Right cardiac atrium (tissue), 5 donors: ENCODE measurements at places on chromosomes 16 and 17.

DNA sequence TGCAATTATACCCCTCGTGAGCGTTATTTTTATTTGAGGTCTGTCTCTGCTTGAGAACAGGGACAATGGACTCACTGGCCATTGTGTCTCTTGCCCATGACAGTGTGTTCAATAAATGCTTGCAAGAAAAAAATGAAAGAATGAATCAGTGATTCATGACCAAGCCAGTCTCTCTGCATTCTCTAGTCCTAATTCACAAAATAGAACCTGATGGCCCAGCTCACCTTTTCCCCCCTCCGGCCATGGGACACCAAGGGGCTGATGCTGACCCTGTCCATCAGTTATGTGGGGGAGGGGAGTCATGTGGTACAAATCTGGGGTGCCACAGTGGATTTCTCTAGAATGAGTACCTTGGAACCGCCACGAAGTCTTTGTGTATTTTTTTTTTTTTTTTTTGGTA, 38.2 kb downstream of the CCDC42 start:
- DNase-seq: no peak

- peak; percentile 35 for DNase-seq
These were observed 32.8 kb downstream of the MYO15A start for GRCh38 chr17:18141210-18141803.

GRCh38 chr17:21460358-21460757, 84.2 kb downstream of the KCNJ12 start:
- no peak for DNase-seq

DNA sequence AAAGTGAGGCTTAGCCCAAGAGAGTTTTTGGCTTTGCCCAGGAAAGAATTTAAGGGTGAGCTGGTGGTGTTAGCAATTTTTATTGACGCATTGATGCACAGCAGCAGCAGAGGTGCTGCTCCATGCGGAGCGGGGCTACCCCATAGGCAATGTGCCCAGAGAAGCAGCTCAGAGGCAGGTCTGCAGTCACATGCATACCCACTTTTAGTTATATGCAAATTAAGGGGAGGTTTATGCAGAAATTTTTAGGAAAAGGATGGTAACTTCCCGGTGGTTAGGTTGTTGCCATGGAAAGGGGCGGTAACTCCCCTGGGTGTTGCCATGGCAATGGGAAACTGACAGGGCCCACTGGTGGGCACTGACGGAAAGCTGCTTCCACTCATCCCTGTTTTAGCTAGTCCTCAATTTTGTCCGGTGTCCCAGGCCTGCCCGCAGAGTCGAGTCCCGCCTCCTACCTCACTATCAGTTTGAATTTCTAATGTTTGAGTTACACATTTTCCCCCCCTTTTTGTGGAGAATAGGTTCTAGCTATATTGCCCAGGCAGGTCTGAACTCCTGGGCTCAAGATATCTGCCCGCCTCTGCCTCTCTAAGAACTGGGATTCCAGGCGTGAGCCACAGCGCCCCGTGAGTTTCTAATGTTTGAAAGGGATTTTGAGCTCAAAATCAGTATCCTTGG, 10.4 kb upstream of the GJD3 start:
- DNase-seq: no peak

DNA sequence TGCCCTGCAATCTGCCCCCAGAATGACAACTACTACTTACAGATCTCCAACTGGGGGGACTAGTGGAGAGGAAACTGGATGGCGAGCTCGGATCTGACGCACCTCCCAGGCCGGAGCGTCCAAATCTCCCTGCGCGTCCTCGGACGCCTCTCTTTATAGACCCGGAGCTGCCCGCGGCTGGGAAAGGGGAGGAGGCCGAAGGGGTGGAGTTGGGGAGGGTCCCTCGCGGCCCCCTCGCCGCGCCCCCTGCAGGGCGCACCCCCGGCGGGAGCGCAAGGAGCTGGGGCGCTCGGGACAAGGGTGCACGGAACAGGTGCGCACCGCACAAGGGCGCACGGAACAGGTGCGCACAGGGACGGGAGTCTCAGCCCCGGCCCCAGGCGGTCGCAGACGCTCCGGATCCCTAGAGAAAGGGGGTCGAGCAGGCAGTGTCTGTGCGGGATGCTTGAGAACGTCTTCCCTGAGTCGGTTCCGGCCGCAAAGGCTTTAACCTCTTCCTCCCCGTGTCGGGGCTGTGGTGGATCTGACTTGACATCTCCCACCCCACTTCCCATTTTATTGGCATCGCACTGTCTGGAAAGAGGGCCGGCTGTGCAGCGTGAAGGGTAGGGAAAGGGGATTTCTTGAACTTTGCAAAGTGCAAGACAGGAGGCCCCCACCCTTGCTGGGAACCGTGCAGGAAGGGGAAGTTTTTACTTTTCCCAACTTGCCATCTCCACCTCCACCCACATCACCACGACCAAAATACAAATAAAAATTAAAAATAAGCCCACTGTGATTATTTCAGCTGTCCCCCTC, at the start of gene MYH11:
Gene MYH11, minus strand, starts transcription at position 128 of the 798 bp plus-strand sequence. CDS start 18,776 bp downstream, outside the sequence.
- peak; percentile 23 for DNase-seq

GRCh38 chr16:29673501-29673900, 5.5 kb upstream of the QPRT start:
- no peak for DNase-seq
